ENCODE measurements at places on chromosomes 13 and 19. TPM values are rescaled to one million over a fixed set of nuclear protein-coding genes. Genes with fewer than 3 reads are reported as not detected.

The MARK4 gene
- 6.8 TPM for total RNA-seq

The TMEM150B gene
- not detected for total RNA-seq

The TMEM221 gene
- total RNA-seq = 0.74 TPM

The ZSWIM4 gene
- 6.8 TPM for total RNA-seq

The KCNN4 gene
- total RNA-seq = 63.2 TPM

The DCT gene
- total RNA-seq = not detected

The KASH5 gene
- total RNA-seq = not detected

The ZNF541 gene
- total RNA-seq = not detected

The ATP8B3 gene
- 3.3 TPM for total RNA-seq

The LAIR2 gene
- not detected for total RNA-seq

The MAST1 gene
- total RNA-seq = 2.5 TPM

The ATP7B gene
- total RNA-seq = 1.8 TPM

The ACP5 gene
- total RNA-seq = not detected

The IGFL4 gene
- total RNA-seq = 0.24 TPM

The CRLF1 gene
- total RNA-seq = 2.6 TPM

The FLT3LG gene
- total RNA-seq = 1.6 TPM

The URAD gene
- total RNA-seq = not detected

The TMEM238 gene
- 14.6 TPM for total RNA-seq

Data from A549 treated with ZK216348 at 1 μM for 4 hours (cell line).